ENCODE measurements at places on chromosomes 12 and 14. TPM values are rescaled to one million over a fixed set of nuclear protein-coding genes. Genes with fewer than 3 reads are reported as not detected.

DNA sequence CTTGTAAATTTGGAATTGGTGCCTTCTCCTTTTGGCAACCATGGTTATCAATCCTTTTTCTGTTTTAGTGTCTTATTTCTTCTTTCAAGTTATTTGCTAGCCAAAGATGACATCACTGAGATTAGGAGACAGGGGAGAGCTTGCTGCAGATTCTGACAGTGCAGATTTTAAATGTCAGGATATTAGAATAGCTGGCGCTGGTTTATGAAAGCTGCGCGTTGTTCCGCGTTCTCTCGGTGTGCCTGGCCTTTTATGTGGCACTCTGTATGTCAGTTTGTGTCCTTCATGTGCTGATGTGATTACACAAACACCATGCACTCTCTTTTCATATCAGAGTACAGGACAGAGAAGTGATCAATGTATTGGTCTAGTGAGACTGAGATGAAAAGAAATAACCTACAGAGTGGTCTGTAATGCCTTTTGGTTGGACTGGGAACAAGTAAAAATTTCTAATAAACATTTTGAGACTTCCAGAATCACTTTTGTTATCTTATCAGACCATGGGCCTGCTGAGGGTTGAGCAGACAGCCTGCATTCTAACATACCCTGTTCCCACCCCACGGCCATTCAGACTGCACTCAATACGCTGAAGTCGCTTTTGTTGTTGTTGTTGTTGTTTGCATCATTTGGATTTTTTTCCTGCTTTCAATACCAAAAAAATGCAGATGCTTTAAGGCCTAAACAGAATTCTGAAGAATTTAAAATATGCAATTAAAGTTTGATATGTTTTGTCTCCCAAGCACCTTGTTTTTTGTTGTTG, 49.7 kb upstream of the TRAF3 start:
- no peak for DNase-seq

- no peak for DNase-seq
Measured at GRCh38 chr12:94171595-94171930, 23.2 kb downstream of the PLXNC1 start.

The GEMIN2 gene
- total RNA-seq, result 18.3 TPM

DNA sequence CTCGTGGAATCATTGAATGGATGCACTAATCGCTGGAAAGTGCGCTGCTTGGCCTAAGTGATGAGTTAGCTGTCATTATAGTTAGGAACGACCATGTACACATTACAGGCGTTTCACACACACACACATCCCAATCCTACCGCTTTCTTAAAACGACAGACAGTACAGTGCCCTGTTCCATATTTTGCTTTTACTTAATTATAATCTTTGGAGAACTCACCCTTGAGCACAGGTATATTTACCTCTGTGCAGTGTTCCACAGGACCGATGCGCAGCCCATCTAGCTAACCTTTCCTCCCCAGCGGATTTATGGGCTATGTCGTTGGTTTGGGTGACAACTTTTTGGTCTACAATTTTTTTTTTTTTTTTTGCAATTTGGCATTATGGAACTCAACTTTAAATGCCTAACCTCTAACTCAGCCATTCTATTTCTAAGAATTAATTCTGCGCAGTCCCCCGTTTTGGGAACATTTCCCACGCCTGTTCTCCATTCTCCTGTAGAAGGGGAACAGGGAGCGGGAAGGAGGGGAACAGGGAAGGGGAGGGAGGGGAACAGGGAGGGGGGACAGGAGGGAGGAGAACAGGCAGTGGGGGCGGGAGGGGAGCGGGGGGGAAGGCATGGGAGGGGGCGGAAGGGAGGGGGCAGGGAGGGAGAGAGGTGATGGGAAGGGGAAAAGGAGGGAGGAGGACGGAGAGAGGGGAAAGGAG, 663 bp upstream of the ULK1 start:
- DNase-seq, result no peak

DNA sequence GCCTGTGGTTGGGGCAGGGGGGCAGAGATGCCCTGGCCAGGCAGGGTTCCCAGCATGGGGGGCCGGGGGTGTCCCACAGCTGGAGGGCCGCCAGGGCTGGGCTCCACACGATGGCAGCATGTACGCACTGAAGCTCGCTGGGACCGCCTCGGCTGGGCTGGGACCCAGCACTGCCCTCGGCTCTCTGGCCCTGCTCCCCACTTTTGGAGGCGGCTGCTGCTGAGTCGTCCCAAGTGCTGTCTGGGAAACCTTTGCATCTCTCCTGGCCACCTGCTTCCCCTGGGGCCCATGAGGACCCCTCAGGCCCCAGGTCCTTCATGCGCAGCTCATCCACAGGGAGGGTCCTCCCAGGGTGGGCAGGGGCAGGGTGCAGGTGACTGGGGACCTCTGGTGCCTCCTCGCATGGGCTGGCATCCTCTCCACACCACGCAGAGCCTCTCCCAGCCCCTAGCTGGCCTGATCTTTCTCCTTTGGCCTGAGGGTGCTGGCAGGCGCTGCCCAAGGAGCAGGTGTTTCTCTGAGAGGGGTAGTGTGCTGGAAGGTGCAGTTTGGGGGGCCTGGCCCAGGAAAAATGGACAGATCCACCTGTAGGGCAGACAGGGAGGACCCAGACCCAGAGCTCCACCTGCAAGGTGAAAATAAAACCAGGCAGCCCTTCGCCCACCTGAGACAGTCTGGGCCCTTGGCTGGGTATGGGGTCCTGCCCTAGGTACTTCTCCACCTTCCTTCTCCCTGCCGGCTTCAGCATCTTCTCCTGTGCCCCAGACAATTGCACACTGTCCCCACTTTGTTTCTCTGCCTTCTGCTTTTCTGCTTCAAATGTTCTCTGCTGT, 46.9 kb downstream of the DLK1 start:
- DNase-seq, result peak; percentile 14

DNA sequence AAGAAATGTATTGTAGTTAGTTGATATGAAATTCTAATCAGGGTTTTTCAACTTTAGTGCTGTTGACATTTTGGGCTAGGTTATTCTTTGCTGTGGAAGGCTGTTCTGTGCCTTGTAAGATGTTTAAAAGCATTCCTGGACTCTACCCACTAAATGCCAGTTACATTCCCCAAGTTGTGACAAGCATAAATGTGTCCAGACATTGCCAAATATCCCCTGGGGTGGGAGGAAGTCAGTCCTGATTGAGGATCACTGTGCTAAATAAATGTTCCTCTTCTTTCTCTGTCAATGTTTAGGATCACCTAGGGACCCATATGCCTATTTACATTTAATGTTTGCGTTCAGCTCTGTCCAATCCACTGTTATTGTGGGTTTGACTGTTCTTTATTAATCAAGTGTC, 268.3 kb downstream of the TMTC2 start:
- no peak for DNase-seq

DNA sequence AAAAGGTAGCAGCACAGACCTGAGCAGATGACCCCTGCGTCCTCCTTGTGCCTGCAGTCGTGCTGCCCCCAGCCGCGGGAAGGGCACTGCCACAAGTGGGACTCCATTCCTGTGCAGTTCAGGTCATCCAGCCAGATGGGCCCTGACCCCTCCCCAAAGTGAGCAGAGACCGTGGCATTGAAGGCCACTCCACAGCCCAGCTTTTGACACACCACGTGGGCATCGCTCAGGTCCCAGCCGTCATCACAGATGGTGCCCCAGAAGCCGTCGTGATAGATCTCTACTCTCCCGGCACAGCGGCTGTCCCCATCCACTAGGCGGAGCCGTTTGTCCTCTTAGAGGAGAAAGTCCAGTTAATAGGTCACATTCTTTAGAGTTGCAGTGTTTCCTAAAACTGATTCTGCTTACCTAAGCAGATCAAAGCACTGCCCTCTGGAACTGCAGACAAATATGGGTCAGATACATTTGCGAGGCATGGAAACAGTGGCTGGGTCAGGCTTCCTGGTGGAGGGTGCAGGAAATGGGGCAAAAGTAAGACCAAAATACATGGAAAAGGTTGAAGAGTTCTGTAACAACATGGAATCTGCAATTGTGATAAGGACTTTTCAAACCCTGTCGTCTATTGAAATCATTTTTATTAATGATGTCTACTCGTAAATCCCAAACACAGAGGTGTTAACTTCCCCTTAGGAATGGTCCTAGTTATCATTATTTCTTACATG, 69.4 kb downstream of the CD163L1 start:
- DNase-seq, result peak; percentile 45

Data from stomach (tissue), 19 donors.